ENCODE measurements at places on chromosomes 6 and 20. TPM values are rescaled to one million over a fixed set of nuclear protein-coding genes. Genes with fewer than 3 reads are reported as not detected.

Gene ETV7
- 1.7 TPM for total RNA-seq

Gene SERINC1
- 86.7 TPM for total RNA-seq

Gene RUNX2
- not detected for total RNA-seq

Gene SLC32A1
- not detected for total RNA-seq

Gene CYP39A1
- total RNA-seq: 0.20 TPM

Gene CAGE1
- total RNA-seq: not detected

Gene RNF39
- not detected for total RNA-seq

Gene PTCRA
- not detected for total RNA-seq

Gene CD24
- total RNA-seq: not detected

Gene POU5F1
- total RNA-seq: not detected

Gene BEND3
- total RNA-seq: 1.2 TPM

Gene EFCAB8
- not detected for total RNA-seq

Gene ZSCAN31
- total RNA-seq: 9.3 TPM

Gene PDE7B
- total RNA-seq: 36.8 TPM

Gene RFX6
- total RNA-seq: not detected

Gene XRN2
- total RNA-seq: 77.1 TPM

Gene CLVS2
- total RNA-seq: not detected

Gene EGFL8
- 2.3 TPM for total RNA-seq

Gene AVP
- total RNA-seq: not detected

Gene MOG
- not detected for total RNA-seq

Gene CGA
- not detected for total RNA-seq

Gene TRIM10
- not detected for total RNA-seq

Gene LRRN4
- 0.07 TPM for total RNA-seq

Gene DDX43
- 0.53 TPM for total RNA-seq

Gene ITPR3
- 94.1 TPM for total RNA-seq

Gene TCP11
- total RNA-seq: not detected

Gene C6orf58
- not detected for total RNA-seq

Gene CRISP3
- total RNA-seq: not detected

Gene VSTM2L
- 1.8 TPM for total RNA-seq

Gene SCUBE3
- total RNA-seq: 0.15 TPM

Gene HUS1B
- total RNA-seq: 1.2 TPM
